ENCODE measurements at places on chromosomes 6 and 20.

- no peak for DNase-seq
Observed at GRCh38 chr6:19736066-19736465, 101.1 kb upstream of the ID4 start.

GRCh38 chr6:155181498-155181897 lies 82.3 kb upstream of the CLDN20 start:
- no peak for DNase-seq

GRCh38 chr20:60340232-60340631 lies 382.0 kb downstream of the CDH26 start:
- no peak for DNase-seq

DNA sequence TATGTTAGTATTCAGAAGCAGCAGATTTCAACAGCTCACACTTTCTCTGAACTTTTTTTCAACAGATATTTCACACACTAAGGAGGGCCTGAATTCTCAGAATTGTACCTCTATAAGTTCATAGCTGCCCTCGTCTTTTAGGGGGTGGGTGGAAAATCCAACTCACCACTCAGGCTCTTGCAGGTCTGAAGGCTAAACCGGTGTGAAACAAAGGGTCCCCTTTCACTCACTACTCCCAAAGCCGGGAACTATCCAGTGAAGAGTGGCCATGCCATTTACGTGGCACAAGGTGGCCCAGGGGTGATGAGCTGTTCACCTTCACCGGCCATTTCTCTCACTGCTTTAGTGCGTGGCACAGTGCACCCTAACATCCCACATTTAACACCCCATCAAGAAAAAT lies 24.2 kb downstream of the TBC1D7 start:
- no peak for DNase-seq

GRCh38 chr20:2010533-2010932 lies 16.7 kb upstream of the PDYN start:
- DNase-seq: no peak
